ENCODE measurements at places on chromosomes 7 and 10. TPM values are rescaled to one million over a fixed set of nuclear protein-coding genes. Genes with fewer than 3 reads are reported as not detected.
A peak's percentile ranks its signal among the peaks of the same experiment; 100 is the strongest.

DNA sequence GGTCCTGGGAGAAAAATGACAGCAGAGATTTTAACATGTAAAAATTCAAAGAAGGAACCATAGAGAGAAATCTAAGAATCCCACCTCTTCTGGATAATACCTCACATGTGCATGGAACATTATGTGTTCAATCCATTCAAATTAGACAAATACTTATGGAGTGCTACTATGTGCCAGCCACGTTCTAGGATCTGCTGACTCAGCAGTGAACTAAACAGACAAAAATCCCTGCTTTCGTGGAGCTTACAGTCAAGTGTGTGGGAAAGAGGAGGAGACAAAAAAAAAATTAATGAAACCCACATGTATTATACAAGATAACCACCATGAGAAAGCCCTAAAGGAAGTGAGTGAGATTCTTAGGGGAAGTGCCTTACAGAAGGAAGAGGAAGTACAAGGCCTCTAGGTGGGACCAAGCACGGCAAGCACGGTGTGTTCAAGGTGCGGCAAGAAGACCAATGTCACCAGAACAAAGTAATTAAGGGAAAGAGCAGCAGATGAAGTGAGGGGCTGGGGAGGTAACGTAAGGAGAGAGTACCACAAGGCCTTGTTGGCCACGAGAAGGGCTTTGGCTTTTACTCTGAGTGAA is 71.0 kb downstream of the SLC25A13 start:
- ATAC-seq: no peak

GRCh38 chr10:99676426-99676825 is 17.1 kb downstream of the ENTPD7 start:
- no peak for ATAC-seq

- ATAC-seq: no peak
Observed at GRCh38 chr7:100847360-100847759, 5.2 kb upstream of the SLC12A9 start.

DNA sequence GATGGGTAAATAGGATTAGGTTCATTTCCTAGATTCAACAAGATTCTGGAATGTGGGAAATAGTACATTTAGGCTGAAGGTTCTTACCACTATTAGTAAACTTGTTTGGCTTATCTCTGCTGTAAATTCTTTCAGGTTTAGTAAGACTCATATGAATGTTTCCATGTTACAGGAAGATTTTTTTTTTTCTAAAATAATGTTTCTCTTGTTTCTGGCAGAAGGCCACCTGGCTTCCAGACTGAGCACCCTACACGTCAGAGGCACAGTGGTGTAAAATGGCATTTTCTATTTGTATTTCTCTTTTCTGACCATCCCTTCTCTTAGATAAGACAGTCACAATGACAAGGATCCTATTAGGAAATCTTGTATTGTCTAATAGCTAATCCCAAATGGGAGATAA is 22.7 kb upstream of the AASS start:
- ATAC-seq: no peak

DNA sequence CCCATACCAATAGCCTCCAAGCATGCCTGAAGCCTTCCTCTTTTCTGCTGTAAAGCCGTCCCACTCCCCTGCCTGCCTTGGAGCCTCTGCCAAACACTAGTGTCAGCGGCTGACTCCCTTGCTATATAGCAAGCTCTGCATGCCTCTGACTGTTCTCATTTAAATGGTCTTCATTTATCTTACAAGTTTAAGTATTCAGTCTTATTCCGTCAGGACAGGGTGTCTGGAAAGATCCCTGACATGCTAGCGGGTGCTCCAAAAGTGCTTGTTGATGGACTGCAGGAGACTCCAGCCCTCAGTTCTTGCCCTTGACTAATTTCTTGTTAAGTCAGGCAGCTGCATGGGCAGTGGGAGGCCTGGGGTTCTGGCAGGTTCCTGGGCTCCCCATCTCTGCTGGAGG is 298.7 kb downstream of the GFRA1 start:
- no peak for ATAC-seq

DNA sequence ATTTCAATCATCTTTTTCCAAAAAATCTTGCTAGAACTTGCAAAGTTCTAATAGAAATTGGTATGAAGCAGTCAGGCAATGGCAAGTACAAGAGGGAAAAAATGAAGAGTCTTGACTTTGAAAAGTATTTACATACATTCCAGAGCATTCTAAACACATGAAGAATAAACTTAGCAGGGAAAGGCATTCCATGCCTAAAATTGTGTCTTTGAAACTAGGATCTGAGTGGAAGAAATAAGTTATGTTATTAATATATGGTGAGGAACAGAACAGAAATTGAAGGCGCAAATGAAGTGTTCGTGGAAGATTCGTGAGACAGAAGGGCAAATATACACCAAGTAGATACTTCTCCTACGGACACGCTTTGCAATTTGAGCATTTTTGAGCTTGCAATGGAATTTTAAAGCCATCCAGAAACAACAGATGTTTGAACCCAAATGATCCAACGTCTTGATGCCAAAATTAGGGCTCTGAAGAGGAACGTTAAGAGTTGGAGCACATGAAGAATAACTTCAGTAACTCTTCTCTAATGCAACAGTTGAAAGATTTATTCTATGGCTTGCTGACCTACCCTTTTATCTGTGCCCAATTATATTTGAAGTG is 40.6 kb upstream of the SEPTIN7 start:
- ATAC-seq: no peak

DNA sequence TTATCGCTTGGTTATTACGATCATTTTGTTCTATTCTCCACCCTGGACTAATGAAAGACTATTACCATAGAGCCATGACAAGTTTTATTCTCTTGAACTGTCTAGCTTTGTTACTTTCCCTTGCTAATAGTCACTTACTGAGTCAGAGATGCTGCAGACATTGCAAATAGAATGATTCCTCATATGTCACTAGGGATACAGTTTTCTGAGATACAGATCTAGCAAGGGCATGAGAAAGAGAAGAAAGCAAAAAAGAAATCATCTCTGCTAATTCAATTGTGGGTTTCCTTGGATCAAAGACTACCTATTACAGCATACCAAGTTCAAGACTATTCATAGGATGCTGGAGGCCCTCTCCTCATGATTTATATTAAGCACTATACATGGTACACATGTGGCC is 204.3 kb downstream of the MBL2 start:
- no peak for ATAC-seq

GRCh38 chr7:117135553-117135891 is 182.2 kb downstream of the ST7 start:
- no peak for ATAC-seq

TRIP6 gene
- total RNA-seq: 69.8 TPM

GRCh38 chr7:46576950-46577349 is 655.9 kb upstream of the IGFBP3 start:
- no peak for ATAC-seq

DNA sequence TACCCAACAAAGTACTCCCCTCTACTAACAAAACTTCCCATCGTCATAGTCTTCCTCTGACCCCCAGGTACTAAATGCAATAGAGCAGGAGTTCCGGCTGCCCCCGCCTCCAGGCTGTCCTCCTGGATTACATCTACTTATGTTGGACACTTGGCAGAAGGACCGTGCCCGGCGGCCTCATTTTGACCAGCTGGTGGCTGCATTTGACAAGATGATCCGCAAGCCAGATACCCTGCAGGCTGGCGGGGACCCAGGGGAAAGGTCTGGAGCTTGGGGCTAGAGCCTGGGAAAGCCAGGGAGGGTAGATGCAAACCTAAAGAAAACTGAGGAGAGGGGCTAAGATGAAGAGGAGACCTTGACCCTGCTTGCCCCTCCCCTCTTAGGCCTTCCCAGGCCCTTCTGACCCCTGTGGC is 15.3 kb downstream of the EPHB6 start:
- ATAC-seq: no peak

DNA sequence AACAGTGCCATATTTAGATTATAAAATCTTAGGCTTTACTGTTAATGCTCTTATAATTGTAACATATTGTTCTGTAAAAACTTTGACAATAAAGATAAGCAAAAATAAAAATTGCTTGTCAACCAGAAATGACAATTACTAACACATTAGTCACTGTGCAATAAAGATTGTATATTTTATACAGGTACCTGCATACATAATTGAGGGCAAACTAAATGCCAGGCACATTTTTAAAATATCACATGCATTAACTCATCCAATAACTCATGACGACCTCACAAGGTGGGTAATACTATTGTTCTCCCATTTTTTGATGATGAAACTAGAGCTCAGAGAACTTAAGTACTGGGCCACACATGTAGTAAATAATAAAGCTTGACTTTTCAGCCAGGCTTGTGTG is 1020.2 kb upstream of the C7orf33 start:
- no peak for ATAC-seq

- ATAC-seq: no peak
Observed at GRCh38 chr7:46162609-46163008, 241.5 kb upstream of the IGFBP3 start.

GRCh38 chr7:127815631-127816145 is 163.7 kb downstream of the SND1 start:
- no peak for ATAC-seq

- no peak for ATAC-seq
Observed at GRCh38 chr7:459584-460373, 59.9 kb downstream of the PDGFA start.

DNA sequence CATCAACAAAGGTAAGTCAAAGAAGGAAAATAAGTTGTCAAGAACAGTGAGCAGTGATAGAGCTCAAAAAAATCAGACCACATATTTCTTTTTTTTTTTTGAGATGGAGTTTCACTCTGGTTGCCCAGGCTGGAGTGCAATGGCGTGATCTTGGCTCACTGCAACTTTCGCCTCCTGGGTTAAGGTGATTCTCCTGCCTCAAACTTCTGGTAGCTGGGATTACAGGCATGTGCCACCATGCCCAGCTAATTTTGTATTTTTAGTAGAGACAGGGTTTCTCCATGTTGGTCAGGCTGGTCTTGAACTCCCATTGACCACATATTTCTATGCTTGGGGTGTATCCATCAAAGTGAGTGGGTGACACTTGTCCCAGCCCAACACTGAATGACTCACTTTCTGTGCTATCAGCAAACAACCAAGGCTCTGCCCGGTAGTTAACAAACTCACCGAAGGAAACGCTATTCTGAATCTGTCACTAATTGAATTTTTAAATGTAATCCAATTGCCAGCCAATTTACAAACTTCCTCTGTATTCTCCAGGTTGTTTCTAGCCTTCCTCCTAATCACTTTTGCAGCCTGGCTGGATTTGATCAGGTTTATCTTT is 19.6 kb upstream of the SMNDC1 start:
- ATAC-seq: peak; percentile 77

DNA sequence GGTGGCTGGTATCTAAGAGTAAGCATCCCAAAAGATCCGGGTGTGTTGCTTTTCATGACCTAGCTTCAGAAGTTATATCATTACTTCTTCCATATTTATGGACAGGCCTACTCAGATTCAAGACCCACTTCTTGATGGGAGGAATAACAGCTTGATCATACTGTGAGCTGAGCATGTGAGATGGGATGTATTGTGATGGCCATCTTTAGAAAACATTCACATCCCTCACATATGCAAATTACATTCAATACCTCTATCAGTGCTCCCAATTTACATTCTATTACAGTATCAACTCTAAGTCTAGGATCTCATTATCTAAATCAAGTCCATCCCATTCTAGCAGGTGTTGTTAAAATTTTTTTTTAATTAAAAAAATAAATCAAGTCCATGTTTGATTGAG is 99.8 kb upstream of the OIT3 start:
- no peak for ATAC-seq

LIPN gene
- not detected for total RNA-seq

DNA sequence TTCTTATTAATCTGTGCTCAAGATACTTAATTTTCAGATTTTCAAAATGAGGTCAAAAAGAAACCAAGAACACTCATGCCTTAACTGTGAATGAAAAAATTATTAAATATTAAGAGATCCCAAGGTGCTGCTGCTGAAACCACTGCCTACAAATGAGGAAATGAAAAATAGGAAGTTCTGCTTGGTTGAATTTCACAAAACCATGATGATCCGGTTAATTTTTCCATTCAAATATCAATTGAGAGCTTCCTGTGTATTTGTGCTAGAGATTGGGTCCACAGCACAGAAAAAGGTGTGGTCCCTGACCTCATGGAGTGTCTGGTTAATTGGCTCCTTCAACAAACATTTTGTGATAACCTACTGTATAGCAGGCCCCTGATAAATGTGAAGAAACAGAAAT is 132.7 kb upstream of the YAE1 start:
- ATAC-seq: no peak

- ATAC-seq: no peak
Observed at GRCh38 chr10:119113751-119114732, 10.1 kb downstream of the DENND10 start.

- no peak for ATAC-seq
Observed at GRCh38 chr7:32762925-32763293, 128.7 kb downstream of the KBTBD2 start.

GRCh38 chr10:84537447-84537931 is 209.1 kb downstream of the CCSER2 start:
- peak; percentile 50 for ATAC-seq

DNA sequence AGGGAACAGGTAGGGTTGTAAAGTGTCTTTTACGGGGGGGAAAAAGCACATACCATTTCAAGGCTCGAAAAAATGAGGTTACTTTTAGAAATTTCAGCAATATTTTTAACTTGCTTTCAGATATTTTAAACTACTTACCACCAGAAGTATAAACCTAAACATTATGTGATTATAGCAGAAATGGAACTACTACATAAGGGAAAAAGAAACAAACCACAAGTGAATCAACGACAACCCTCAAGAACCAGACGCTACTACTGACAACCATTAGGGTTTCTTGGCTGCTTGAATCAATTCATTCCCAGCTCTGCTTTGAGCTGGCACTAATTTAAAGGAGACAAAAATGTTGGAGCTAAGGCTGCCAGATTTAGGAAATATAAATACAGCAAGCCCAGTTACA is 80.1 kb downstream of the ZFAND4 start:
- ATAC-seq: no peak

DNA sequence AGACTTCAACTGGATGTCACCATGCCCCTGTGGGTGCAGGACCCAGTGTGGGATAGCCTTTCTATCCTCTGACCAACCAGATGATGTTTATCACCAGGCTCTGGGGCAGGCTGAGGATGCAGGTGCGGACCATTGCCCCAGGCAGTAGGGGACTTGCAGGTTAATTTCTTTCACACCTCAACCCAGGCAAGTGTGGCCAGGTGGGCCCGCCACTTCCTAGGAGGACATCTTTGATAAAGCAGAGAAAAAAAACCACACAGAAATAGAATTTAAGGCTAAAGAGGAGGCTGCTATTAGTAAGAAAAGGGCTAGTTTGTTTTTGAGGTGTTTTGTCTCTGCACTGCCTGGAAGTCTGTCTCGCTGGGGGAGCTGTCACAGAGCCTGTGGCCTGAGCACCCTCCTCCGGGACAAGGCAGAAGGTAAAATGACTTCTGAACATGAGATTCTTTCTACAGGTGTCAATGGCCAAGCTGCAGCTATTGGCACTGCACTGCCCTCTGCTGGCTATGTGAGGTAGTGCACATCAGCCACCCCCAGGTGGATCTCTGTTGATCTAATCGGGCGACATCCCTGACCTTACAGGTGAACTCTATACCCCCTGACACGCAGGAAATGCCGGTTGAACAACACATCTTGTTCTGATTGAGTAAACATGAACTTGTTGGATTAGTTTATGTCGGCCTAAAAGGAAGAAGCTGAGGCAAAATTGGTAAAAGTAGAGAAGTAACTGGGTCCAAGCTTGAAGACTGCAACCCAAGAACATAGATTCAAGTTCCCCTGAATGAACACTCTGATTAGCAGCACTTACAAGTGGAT is 21.0 kb downstream of the UPP1 start:
- peak; percentile 12 for ATAC-seq

Measured in motor neuron (in vitro differentiated cells).